ENCODE measurements at places on chromosomes 3 and 15. TPM values are rescaled to one million over a fixed set of nuclear protein-coding genes. Genes with fewer than 3 reads are reported as not detected.

APBA2 gene
- 15.5 TPM for total RNA-seq

AHSG gene
- total RNA-seq, result 1.1 TPM

KLHL6 gene
- not detected for total RNA-seq

ATP10A gene
- 3.4 TPM for total RNA-seq

C3orf20 gene
- total RNA-seq, result not detected

CLDN18 gene
- not detected for total RNA-seq

SEMA3B gene
- total RNA-seq, result 4.8 TPM

ARHGEF3 gene
- total RNA-seq, result 7.7 TPM

PFN2 gene
- 175 TPM for total RNA-seq

ROBO2 gene
- 2.0 TPM for total RNA-seq

ZMAT3 gene
- total RNA-seq, result 10.4 TPM

GOLGA6D gene
- total RNA-seq, result 0.73 TPM

DUSP7 gene
- 20.5 TPM for total RNA-seq

ELL3 gene
- total RNA-seq, result 11.0 TPM

CDHR4 gene
- total RNA-seq, result 0.50 TPM

AQP9 gene
- not detected for total RNA-seq

ESYT3 gene
- total RNA-seq, result 7.0 TPM

ROPN1 gene
- total RNA-seq, result not detected

MOBP gene
- 0.10 TPM for total RNA-seq

ACOX2 gene
- 3.1 TPM for total RNA-seq

TERC gene
- 14.0 TPM for total RNA-seq

ABCF3 gene
- total RNA-seq, result 51.6 TPM

SERINC4 gene
- not detected for total RNA-seq

Measured in H1 (cell line).